AG09319 (cell line): ENCODE measurements at places on chromosomes 16 and 17.
A peak's percentile ranks its signal among the peaks of the same experiment; 100 is the strongest.

DNA sequence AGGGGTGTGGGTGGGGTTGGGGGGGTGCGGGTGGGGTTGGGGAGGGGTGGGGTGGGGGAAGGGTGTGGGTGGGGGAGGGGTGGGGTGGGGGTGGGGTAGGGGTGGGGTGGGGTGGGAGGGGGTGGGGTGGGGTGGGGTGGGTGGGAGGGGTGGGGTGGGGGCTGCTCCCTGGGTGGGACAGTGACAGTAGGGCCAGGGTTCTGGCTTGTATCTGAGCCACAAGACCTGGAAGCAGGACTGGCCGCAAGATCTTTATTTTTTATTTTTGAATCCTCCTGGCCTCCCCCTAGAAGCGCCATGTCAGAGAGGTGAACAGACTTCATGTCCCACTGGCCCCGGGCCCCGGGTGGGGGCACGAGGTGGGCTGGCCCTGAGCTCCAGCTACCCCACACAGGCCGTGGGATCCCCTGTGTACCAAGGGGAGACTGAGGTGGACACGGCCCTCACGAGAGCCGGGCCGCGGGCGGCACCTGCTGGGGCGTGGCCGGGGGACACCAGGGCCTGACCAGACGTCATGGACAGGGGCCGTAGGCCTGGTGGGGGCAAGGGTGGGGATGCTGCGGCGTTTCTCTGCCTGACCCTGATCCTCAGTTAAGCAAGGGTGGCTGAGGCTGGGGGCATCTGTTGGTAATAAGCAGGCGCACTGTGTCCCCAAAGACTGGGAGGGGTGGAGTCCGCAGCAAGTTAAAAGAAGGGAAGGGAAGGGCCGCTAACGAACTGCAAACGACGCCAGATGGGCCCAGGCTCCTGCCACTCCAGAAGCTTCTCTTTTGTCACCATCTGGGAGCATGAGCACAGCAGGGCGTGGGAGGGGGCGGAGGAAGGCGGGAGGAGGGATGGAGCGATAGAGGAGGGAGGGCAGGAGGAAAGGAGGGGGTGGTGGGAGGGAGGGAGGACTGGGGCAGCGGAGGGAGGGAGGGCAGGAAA is 22.3 kb upstream of the PABPN1L start:
- no peak for DNase-seq

DNA sequence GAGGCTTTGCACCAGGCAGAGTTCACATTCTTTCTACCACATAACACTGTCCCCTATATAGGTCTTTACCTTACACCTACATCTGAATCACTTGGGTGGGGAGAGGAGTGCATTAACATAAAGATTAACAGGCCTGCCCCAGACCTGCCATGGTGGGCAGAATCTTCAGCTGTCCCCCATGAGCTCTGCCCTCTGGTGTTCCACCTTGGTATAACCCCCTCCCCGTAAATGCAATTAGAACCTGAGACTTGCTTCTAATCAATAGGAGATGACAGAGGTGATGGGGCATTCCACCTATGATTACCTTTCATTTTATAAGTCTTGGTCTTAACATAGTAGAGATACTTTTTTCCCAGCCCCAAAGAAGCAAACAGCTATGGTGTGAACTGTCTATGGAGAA is 20.4 kb upstream of the GRIN2A start:
- DNase-seq: no peak

GRCh38 chr16:65875381-65876055 is 491.0 kb upstream of the CDH5 start:
- no peak for DNase-seq

- DNase-seq: peak; percentile 89
These were observed 431 bp upstream of the ZFPM1 start for GRCh38 chr16:88452482-88453216.

GRCh38 chr17:49193513-49194296 is 16.7 kb downstream of the GNGT2 start:
- DNase-seq: peak; percentile 16

- no peak for DNase-seq
These were observed 533.8 kb upstream of the CDH5 start for GRCh38 chr16:65832679-65833078.

DNA sequence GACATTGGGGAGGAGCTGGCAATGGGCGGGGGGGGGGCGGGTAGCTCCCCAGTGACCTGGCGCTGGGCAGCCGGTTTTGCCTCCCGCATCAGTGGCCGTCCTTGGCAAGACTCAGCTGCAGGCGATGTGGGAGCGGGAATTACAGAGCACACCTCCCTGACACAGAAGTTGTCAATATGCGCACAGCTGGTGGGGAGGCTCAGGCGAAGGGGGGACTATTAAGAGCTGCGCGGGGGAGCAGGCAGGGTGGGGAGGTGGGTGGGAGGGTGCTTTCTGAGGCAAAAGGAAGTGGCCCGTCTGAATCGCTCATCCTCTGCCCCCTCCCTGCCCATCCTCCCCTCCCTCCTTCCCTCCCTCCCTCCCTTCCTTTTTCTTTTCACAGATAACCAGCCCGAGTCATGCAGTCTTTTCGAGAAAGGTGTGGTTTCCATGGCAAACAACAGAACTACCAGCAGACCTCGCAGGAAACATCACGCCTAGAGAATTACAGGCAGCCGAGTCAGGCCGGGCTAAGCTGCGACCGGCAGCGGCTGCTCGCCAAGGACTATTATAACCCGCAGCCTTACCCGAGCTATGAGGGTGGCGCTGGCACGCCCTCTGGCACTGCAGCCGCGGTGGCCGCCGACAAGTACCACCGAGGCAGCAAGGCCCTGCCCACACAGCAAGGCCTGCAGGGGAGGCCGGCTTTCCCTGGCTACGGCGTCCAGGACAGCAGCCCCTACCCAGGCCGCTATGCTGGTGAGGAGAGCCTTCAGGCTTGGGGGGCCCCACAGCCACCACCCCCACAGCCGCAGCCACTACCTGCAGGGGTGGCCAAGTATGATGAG is 44.0 kb downstream of the SREBF1 start:
- no peak for DNase-seq

DNA sequence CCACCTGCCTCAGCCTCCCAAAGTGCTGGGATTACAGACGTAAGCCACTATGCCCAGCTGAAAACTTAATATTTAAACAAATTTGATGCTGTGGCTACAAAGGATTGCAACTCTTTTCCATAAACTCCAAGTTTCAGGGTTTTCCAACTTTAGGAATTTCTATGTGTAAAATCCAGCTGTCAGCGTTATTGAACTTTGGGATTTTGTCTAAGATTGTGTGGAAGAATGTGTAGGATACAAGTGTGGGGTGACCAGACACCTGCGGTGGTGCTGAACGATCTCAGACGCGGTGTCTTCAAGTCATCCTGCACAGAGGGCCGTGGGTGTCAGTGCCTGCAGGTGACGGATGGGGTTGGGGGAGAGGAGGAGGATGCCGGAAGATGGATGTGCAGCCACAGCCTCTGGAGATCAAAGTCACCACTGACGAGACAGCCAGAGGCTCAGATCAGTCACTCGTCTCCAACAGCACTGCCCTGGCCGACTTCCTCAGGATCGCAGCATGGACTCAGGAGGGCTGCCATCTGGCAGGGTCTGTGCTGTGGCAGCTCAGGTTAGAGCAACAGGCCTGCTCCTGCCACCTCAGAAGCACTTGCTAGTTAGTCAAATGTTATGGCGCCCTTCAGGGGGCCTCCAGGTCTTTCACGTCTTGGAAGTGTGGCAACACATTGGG is 13.0 kb downstream of the ACSF3 start:
- no peak for DNase-seq

GRCh38 chr16:85987750-85988078 is 88.8 kb downstream of the IRF8 start:
- DNase-seq: no peak

DNA sequence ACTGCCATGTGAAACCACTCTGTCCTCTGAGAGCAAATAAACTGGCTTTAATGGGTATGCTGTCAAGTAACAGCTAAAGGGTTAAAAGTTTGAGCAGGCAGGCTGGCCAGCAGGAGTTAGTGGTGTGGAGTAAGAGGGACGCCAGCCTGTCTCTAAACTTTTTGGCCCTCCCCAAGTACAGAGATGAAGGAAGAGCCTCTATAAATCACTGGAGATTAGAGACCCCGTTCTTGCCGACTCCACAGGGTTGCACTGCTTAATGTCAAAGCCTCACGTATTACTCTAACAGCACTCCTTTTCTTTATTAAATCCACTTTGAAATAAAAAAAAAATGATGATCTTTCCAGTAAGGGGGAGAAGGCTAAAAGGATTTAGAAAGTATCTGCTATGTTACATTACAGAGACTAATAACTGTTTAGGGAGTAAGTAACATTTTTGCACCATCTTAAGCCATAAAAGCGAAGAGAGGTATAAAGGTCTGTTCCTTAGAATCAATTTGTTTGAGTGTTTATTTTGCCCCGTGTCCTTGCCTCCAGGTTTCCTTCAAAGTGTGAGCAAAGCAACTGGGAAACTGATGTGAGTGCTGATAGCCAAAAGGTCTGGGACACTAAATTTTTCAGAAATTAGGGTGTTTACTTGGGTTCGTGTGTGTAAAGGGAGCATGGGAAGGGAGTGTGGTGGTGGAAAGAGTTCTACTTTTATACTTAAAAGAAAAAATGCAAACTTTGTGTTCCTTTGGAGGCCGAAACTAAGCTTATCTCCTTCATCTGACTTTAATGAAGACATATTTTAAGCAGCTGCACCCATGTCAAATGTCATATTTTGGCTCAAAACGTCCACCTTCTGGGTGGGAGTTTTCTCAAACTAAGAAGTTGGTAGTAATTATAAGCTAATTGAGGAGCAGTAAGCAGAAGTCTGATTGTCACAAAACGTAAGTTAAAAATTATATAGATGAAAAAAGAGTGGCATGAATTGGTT is 109.9 kb upstream of the TBX2 start:
- no peak for DNase-seq

DNA sequence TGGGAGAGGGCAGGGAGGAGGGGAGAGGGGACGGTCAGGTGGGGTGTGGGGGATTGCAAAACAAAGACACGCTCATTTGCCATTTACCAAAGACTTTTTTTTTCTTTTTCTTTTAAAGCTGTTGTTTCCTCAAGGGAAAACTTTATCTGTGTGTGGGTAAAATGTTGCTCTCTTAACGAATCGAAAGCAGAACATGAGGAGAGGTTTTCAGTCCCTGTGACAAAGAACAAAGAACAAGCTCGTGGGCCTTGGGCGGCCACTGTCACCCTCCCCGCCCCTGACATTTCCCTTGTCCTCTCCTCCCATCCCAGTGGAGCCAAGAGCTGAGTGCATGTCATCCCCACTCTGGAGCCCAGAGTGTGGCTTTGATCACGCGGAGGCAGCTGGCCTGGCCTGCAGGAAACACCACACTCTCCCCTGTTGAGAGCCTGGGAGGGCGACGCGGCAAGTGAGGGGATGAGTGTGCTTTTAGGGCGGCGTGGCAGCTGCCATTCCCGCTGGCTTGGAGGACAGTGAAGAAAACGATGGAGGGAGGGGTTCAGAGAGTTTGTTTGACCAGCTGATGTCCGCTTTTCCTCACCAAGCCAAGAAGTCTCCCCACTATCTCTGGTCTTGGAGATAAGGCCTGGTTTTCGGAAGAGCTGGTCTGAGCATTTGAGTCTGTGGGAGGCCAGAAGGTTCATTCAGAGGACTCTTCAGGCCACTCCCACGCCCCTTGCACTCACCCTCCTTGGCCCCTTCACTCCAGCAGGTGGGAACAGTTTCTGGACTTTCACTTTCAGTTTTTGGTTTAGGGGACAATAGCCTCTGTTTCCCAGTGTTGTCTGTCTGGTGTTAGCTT is 11.4 kb downstream of the CCR7 start:
- peak; percentile 75 for DNase-seq

DNA sequence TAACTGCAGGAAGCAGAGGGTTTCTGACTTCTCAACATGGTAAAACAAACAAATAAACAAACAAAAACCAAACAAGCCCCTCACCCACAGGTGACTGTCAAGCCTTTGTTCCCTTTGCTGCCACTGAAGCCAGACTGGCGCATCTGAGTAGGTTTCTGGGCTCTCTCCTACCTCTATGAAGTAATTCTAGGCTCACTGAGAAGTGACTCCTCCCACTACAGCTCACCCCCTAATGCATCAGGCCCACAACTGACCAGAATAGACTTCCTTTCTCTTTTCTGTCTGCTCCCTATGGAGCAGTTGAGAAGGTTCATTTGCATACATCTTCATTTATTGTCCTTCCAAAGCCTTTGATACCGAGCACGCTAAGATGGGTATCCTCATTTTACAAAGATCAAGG is 77.0 kb upstream of the CCL2 start:
- DNase-seq: no peak

DNA sequence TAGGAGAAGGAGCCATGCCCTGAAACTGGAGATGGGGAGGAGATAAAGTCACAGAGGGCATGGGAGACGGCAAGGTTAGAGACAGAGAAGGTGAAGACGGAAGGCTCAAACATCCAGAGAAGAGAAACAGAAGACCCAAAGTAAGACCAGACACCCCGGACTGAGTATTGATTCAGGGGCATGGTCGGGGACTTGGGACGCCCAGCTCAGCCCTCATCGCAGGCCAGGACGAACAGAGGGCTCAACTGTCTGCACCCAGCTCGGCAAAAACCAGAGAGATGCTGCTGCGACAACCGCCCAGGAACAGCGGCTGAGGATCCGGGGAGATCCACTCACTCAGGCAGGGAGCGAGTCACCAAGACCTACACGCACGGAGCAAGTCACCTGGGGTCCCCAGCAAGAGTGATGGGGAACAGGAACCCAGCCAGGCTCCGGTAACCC is 999 bp downstream of the XYLT1 start:
- no peak for DNase-seq

- DNase-seq: no peak
These were observed 45.1 kb downstream of the RBFOX3 start for GRCh38 chr17:79565606-79566250.

DNA sequence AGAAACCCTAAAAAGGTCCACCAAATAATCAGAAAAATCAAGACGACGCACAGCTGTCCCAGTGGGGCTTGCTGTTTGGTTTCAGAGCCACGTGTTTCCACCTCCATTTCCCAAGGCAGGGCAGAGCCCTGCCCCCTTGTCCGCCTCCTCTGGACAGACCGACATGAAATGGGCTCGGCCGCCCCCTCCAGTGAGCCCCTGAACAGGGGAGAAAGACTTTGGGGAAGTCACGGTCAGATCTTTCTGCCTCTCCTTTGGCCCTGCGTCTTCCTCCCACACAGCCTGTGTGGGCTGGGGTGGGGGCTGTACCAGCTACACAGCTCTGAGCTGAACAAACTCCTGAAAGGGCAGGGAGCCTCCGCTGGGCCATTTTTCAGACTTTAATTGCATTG is 230.7 kb downstream of the ENGASE start:
- DNase-seq: no peak
